ENCODE measurements at places on chromosomes 5 and 9. TPM values are rescaled to one million over a fixed set of nuclear protein-coding genes. Genes with fewer than 3 reads are reported as not detected.
A peak's percentile ranks its signal among the peaks of the same experiment; 100 is the strongest.

GRCh38 chr5:140240987-140241706 lies 61.8 kb downstream of the PFDN1 start:
- DNase-seq = peak; percentile 94

DNA sequence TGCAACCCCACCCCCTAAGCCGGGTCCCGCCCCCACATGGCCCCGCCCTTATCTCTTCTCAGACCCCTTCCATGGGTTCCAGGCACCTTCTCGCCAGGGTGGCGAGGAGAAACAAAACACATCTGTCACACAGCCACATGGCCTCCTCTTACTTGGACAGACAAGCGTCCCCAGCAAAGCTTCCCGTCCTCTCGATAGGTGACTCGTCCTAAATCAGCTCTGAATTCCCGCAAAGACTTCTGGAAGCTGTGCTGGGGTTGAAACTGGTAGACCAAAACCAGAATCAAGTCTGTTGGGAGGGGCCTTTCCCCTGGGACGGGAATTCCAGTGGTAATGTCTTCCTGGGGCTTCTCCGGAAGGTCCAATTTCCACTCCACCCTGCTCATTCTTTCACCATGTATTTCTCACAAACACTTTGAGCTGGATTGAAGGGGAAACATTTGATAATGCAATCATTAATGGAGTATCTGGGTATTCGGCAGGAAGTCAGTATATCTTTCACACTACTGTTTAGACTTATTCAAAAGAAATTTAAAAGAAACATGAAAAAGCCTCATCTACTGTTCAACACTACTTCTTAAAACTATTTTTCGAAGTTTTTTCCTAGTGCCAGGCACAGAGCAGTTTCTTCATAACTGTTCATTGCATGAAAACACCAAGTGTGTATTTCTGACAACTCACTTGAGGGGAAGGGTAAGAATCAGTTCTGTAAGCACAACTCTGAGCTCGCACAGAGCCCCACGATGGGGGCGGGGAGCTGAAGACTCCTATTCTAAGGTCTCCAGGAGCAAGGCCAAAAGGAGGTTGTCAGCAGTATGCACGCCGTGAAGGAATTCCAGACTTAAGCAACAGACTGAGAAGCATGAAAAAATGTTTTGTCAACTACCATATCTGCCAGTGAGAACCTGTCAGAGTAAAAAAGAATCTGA lies 644 bp upstream of the CTNNAL1 start:
- no peak for DNase-seq

DNA sequence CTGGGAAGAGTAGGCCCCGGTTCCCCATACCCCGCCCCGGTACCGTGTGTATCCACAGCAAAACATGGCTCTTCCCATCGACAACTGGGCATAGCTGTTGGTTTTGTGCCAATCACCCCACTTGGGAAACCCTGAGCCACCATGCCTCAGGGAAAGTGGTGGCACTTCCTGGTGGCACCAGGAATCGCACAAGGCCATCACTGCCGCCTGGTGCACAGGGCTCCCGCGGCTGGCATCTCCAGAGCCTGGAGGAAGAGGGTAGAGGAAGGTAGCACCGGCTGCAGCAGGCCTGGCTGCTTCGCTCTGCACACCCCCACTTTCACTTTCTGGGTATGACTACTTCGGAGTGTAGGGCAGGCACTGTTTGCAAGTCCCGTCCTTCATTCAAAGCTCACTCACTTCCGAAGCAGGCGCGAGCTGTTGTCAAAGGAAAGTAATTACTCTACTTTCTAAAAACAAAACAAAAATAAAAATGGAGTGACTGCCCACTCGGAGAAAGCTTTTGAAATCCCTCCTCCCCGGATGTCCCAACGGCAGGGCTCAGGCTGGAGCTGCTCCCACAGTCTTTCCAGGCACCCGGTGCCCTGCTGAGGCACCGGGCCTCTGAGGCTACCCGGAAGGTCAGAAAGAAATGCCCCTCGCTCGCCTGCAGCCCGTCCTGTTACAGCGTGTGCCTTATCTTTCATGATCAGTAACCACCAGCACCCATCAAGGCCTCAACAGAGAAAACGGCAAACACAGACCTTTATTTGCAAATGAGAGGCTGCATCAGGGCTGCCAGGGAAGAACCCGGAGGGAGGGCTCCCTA lies 2.0 kb downstream of the BRD3 start:
- DNase-seq = no peak

- no peak for DNase-seq
Observed at GRCh38 chr9:77854916-77855311, 176.7 kb downstream of the GNAQ start.

DNA sequence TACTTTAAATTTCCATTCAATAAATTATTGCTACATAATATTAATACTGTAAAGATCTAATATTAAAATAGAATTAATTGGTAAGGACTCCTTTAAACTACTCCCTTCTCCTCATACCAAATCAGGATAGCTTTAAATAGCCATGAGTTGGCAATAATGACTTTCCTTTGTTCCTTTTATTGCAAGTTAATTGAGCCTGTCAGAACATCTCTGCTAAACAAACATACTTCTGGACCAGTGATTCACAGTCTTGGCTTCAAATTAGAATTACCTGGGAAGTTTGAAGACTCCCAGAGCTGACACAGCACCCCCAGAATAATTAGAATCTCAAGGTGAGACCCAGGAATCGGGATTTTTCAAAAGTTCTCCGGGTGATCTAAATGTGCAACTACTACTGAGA lies 18.7 kb downstream of the C5orf58 start:
- no peak for DNase-seq

DNA sequence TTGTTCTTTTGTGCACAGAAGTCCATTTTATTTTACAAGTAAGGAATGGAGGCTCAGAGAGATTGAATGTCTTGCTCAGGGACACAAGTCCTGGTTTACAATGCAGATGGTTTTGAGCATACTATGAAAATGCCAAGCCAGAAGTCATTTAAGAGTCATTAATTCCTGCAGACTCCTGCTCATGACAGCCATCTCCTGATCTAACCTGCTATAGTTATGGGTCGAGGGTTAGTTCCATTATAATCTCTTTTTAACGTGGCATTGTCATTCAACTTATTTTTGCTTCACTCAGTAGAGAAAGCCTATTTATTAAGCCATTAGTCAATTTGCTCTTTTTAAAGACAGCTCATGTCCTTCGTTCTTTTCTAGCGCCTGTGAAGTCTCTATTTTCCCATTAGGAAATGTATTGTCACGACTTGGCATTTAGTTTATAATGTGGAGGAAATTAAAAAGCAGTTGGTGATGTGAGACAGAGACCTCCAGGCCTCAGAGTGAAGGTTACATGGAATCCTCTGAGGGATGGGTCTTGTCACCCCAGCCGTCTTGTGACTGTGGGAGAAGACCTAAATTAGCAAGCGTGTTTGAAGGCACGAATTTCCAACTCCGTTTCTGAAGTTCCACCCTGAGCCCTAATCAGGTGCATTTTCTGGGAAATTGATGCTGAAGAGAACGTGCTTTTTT lies 84.1 kb downstream of the ACTBL2 start:
- DNase-seq = no peak

GRCh38 chr5:148012801-148013200 lies 51.0 kb upstream of the SPINK5 start:
- DNase-seq = no peak

- DNase-seq = no peak
Observed at GRCh38 chr5:179817890-179818745, 2.6 kb upstream of the SQSTM1 start.

DNA sequence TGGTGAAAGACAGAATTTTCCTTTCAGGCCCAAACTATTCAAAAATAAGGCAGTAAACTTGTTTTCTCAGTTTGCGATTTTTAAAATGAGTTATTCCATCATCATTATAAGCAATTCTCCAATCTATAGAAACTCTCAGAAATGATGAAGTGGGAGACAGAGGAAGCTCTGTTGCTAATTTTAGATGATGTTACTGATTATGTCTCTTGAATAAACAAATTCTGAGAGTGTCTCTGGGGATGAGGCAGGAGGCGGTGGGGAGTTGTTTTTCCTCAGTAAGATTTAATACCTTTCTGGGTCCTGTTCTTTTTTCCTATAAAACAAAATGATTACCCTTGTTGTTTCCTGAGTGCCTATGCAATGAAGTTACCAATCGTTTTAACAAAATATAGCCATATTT lies 43.9 kb upstream of the TEX48 start:
- DNase-seq = no peak

DNA sequence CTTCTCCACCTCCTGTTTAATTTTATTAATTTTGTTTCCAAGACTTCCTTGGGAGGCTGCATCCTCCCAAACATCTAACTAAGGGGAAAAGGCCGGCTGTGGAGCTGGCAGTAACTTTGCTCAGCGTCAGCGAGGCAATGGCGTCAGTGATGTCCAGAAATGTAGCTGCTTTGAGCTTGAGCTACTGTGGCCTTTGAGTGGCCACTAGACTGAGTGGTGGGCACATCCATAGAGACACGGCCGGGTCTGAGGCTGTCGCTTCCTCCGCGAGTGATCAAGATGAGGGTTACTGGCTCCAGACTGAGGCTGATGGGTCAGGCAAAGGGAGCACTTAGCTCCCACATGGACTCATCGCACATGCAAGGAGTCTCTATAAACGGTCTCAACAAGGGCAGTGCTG lies 277.0 kb downstream of the HSPA4 start:
- peak; percentile 27 for DNase-seq

GRCh38 chr9:127102788-127103187 lies 19.6 kb downstream of the ANGPTL2 start:
- DNase-seq = peak; percentile 7

- DNase-seq = no peak
Observed at GRCh38 chr5:107736638-107737037, 65.9 kb upstream of the EFNA5 start.

DNA sequence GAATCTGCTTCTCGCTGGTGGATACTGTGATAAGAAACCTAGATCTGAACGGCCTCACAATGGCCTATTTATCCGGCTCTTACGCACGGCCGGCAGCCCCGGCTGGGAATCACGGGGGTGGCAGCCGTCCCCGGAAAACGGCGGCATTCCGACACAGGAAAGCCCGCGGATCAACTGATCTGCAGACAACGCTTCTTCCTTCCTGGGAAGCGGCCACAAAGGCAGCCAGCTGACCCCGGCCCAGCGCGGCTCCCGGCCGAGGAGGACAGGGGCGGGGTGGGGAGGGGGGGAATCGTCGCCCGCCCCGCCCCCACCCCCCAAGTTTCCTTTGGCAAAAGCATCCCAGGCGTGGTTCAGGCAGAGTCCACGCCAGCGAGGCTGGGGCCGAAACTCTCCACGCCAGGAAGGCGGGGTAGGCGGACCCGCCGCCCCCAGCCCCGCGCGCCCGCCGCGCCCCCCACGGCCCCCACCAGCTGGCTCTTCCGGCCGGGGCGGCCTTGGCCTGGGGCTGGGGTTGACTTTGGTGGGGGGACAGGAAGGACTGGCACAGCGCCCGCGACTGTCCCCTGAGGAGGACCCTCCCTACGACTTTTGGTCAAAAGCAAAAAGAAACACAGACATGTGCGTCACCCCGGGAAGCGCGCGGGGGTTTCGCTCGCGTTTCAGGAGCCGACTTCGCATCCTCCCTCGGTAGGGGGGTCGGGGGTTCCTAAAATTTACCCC lies 247.7 kb upstream of the ANKRD55 start:
- DNase-seq = peak; percentile 91

Gene RIMOC1
- total RNA-seq = 15.3 TPM

Gene PCDHGB4
- 12.5 TPM for total RNA-seq

Gene SMIM33
- total RNA-seq = not detected

Gene TRPM3
- 0.51 TPM for total RNA-seq

Gene C5orf34
- 0.22 TPM for total RNA-seq

Gene LCN9
- not detected for total RNA-seq

Gene TMC1
- total RNA-seq = 0.27 TPM

Gene FAM221B
- total RNA-seq = not detected

Gene GRIN3A
- 0.11 TPM for total RNA-seq

Gene LAMC3
- total RNA-seq = 0.89 TPM
